PC-9 (cell line): ENCODE measurements at places on chromosomes 3 and 15. TPM values are rescaled to one million over a fixed set of nuclear protein-coding genes. Genes with fewer than 3 reads are reported as not detected.

Gene KLHL40
- not detected in 2 replicates for total RNA-seq

- no peak for DNase-seq
Measured at GRCh38 chr15:62875626-62876021, 166.9 kb upstream of the TPM1 start.

DNA sequence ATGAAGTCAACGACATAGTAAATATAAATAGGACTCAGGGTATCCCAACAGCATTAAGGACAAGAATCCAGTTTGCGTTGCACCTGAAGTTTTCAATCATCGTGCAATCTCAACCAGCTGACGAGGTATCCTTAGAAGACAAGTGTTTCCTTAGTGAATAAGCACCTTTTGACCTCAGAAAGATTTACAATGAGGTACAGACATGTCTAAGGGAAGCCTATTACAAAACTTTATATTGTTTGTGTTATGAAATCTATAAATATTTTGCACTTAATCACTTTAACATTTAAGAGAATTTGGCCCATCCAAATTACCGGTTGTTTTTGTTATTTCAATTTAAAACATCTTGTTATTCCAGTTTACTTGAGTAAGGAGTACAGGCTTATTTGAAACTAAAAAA is 64.9 kb upstream of the PRICKLE2 start:
- DNase-seq: no peak

GRCh38 chr3:115401298-115401697 is 222.0 kb upstream of the GAP43 start:
- DNase-seq: no peak

DNA sequence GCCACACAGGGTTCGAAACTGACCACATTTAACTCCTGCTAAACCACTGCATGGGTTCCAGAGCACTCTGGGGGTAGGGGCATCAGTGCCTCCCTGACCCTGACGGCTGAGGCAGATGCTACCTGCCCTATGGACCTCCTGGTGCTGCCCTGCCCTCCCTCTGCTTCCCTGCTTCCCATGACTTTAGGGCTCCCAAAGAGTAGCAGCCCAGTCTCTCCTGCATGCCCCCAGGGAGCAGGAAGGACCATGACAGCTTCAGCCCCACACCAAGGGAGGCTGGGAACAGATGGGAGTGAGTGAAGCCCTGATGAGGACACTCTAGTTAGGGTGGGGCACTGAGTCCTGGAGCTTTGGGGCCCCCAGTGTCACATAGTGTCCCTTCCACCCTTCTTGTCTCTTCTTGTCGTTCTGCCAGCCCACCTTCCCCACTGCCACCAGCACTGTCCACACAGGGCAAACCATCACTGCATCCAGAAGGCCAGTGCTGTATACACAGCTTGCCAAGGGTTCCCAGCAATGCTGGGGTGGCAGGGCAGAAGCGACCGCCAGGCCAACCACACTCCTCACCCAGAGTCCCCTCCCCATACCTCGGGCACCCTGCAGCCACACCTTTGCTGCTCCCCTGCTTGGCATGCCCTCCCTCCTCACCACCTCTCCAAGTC is 31.0 kb downstream of the SRPRB start:
- no peak for DNase-seq
